ENCODE measurements at places on chromosomes 16 and 17.

DNA sequence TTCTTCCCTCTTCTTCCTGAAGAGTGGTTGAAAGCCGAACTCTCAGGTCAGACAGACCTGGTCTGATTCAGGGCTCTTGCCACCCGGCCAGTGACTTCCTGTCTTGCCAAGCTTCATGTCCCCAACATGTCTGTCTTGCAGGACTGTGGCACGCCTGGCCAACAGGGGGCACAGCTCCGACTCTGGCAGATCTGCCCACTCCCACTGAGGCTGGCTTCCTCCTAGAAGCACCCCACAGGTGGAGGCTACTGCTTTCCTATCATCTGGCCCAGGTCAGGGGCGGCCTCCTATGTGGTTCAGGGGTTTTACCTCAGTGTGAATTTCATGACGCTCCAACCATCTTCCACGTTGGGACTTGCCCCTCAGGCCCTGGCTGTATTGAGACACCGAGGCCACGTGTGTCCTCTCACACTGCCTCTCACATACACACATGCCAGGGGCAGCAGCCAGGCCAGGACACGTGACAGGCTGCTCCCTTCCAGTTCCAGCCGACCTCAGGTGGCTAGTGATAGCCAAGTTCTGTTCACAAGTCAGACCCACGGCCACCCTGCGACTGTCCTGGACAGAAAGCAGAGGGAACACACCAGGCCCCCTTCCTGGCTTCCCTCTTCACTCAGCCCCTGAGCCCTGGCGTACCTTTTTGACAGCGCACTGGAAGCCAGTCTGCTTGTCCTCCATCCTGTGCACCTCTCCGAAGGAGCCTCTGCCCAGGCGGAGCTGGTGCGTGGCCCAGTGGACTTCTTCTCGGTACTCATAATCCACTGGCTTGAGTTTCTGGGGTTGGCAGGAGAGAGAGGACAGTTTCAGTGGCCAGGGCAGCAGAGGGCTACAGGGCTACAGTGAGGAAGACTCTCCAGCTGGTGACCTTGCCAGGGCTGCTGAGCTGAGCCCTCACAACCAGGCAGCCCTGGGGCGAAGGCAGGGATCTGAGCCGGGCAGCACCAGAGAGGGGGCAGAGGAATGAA is 22.6 kb upstream of the SPATA32 start:
- no peak for DNase-seq

DNA sequence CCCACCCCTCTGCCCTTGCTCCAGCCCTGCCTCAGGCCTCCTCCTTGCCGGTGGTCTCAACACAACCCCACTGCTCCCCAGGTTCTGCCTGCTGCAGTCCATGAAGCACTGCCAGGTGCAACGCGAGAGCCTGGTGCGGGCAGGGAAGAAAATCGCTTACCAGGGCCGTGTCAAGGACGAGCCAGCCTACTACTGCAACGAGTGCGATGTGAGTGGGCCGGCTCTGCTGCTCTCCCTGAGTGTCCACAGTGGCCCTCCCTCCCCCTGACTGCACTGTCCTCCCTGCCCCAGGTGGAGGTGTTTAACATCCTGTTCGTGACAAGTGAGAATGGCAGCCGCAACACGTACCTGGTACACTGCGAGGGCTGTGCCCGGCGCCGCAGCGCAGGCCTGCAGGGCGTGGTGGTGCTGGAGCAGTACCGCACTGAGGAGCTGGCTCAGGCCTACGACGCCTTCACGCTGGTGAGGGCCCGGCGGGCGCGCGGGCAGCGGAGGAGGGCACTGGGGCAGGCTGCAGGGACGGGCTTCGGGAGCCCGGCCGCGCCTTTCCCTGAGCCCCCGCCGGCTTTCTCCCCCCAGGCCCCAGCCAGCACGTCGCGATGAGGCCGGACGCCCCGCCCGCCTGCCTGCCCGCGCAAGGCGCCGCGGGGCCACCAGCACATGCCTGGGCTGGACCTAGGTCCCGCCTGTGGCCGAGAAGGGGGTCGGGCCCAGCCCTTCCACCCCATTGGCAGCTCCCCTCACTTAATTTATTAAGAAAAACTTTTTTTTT is 1.8 kb upstream of the TMEM88 start:
- DNase-seq = no peak

- peak; percentile 93 for DNase-seq
These were observed 405 bp upstream of the CBLN1 start for GRCh38 chr16:49281843-49282642.

DNA sequence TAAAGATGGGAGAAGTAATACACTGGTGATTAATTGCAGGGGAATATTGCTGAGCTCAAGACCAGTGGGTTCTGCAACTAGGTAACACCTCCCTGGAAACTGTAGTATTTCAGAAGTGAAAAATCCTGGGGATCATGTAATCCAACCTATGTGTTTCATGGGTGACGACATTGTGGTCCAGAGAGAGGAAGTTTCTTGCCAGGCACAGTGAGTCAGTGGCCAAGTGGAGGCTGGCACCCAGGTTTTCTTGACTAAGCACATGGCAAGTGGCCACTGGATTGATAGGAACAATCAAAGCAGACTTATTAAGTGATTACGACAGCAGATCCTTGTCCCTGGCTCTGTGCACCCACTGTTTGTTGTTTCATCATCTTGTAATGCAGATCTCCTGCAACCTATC is 14.6 kb upstream of the CIITA start:
- DNase-seq = no peak

DNA sequence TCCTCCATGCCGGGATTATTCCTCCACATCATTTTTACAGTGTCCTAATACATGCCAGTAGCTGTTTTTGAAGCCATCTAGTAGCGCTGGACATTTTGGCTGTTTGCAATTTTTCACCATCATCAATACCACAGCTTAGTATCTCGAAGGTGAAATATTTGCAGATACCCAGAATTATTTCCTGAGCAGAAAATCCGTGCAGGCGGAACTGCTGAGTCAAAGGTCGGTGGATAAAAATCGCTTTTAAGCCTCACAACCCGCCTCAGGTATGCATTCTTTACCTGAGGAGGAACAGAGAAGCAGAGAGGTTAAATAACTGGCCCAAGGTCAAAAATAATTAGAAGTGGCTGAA is 584 bp upstream of the TNRC6A start:
- no peak for DNase-seq

DNA sequence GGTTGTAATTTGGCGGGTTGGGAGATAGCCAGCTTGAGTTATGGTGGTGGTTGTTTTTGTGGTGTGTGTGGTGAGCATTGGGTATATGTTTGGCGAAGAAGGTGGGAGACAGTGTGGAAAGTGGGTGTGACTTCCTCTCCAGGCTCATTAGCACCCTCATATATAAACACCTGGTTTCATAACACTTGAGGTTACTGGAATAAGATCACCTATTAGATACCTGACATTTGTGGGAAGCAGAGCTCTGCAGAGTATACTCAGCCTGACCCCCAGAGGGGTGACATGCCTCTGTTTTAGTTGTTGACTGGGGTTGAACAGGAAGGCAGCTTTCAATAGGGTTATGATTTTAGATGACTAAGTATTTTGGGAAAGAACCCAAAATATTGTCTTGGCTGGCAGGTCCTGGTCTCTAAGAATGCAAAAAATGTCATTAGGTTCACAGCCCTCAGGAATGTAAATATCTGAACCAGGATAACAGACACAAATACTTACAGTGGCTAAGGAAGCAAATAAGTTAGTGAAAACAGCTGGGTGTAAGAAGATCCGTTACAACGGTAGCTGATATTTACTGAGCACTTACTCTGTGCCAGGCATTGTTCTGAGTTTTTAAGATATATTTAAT is 18.3 kb upstream of the EFCAB13 start:
- no peak for DNase-seq

- peak; percentile 82 for DNase-seq
These were observed 11.7 kb upstream of the MNT start for GRCh38 chr17:2412561-2413021.

DNA sequence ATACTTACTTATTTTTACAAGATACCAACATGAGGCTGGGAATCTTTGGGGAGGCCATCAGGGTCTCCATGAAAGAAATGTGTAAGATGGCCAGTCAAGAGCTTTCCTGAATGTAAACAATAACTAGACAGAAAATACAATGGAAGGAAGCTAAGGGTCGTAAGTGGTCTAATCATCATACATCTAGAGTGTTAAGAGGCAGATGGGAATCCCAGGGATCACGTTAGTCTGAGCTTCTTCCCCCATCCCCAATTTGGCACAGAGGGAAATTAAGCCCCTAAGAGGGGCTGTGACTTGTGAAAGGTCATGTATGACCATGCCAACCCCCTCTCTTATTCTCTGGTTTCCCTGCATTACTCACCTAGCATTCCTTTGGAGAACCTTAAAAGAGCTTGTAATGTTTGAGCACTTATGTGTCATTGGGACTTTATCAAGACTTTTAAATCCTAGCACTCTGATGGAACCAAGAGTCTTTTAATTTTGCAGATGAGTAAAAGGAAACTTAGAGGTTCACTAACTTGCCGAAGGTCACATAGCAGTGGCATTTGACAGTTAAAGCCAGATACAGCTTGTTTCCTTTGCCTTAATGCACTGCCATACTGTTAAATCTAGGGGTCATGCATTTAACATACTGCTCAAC is 46.1 kb downstream of the DCUN1D3 start:
- DNase-seq = no peak
